ENCODE measurements at places on chromosomes 3 and 15.

- DNase-seq = no peak
Observed at GRCh38 chr15:62209322-62209721, 44.2 kb upstream of the C2CD4B start.

- DNase-seq = no peak
Observed at GRCh38 chr15:42012241-42012640, 8.6 kb downstream of the PLA2G4E start.

DNA sequence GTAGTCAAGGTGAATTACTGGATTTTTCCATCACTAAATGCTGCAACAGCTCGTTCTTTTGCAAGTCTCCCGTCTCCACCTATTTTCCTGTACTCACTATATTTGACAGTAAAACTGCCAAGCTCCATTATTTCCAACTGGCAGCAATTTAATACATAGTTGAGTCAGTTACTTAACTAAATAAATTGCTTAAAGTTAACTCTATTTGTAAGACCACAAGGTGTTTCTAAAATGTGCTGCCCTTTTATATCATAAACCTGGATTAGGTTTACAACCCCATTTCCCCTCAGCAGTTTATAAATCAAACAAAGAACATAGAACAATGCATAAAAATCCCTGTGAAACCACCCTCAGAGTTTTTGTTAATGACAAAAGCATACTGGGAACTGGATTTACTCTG is 211.4 kb upstream of the DPH6 start:
- DNase-seq = no peak

- no peak for DNase-seq
Observed at GRCh38 chr3:156189927-156190326, 69.5 kb downstream of the KCNAB1 start.

DNA sequence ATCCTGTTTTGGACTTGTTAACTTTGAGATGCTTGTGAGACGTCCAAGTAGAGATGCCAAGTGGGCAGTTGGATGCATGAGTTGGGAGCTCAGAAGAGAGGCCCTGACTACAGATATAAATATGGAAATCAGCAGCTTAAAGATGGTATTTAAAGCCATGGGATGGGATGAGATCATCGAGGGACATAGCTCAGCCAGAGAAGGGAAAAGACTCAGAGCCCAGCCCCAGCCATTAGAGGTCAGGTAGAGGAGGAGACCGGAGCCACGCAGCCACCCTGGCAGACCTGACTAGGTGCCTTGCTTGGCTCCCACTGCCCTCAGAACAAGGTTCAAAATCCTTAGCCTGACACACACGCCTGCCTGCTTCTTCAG is 31.1 kb downstream of the ATP2B2 start:
- no peak for DNase-seq

DNA sequence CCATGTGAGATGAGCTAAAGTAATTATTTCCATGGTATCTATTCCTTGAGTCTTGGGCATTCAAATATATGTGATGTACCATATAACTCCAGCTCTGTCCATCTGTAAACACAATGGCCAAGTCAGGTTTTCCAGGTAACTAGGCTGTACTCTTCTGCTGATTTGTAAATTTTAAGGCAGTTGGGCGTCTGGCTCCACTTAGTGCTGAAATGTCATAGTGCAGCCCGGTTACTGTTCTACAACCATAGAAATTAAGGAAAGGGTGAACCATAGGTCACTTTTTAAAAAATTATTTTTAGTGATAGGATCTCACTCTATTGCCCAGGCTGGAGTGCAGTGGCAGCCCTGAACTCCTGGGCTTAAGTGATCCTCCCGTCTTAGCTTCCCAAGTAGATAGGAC is 44.7 kb upstream of the GOLM2 start:
- DNase-seq = no peak

GRCh38 chr3:72033666-72034428 is 248.9 kb upstream of the PROK2 start:
- DNase-seq = no peak

DNA sequence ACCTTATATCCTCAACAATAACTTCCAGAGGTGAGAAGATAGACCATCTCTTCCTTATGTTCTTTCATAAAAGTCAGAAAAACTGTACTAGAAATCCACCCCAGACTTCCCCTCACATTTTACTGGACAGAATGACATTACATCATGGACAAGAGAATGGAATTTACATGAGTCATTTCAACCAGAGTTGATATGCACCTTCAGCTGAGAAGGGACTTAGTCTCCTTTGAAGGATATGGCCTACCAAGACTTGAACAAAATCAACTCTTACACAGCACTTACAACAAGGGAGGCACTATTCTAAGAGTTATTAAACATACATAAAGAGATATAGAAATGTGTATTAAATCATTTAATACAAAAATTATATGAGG is 380.0 kb upstream of the DPH6 start:
- no peak for DNase-seq

DNA sequence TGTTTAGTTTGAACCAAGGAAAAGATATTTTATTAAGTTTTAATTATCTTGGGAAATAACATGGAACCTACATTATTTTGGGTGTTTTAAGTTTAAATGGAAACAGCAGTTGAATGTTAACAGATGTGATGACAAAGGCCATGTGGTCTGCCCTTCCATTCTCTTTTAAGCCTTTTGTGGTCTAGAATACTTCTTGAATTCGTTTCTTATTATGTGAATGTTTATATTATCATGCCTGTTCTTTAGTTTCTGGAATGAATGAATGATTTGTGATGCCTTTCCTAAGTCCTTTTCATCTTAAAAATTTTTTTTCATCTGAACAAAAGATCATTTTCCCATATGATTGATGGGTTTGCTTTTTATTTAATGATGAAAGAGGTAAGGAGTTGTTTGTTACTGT is 44.6 kb downstream of the SNRK start:
- no peak for DNase-seq

- no peak for DNase-seq
Observed at GRCh38 chr3:154969366-154969765, 110.8 kb upstream of the MME start.

DNA sequence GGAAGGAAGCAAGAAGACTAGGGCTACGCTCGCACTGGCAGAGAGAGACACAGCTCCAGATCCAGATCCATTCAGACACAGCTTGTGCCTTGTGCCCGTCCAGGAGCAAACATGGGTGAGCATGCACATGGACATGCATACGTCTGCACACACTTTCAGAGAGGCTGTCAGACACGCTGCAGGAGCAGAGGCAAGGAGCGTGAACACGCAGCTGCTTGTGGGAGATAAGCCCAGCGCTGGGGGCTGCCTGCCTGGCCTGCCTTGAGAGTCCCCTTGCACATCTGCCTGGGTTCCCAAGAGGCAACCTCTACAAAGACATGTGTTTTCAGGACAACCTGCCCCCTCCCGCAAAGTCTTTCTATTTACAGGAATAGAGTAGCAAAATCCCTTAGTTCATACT is 13.6 kb upstream of the BAHD1 start:
- no peak for DNase-seq

DNA sequence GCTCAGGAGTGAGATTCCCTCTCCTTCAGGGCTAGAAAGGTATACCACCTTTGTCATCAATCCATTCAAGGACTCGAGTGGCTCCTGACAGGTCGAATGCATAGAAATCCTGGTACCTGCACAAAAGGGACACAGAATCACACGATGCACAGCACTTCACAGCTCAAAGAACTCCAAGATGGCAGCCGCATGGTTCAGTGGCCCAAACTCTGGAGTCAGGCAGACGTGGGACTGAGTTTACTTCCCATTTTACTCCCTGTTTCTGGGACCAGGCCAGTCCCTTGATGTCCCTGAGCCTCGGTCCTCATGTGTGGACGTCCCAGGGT is 536 bp downstream of the WDR73 start:
- DNase-seq = no peak

DNA sequence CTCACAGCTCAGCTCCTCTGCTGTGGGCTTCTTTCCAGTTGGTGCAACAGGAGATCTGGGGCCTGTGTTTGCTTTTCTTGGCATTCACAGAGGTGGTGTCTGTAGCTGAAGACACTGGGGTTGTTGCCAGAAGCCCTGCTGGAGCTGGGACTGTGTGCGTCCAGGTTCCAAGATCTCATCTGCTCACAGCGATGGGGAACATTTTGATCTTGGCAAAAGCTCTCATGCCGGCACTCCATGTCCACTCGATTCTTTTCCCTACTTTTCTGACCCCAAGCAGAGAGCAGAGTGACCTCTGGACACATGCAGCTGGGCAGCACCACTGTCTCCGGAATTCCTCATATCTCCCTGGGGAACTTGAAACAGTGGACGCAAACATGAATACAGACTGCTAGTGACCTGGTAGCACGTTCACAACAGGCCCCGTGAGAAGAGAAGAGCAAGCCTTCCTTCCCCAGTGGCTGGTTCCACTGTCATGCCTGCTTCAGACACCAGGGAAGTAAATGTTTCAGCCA is 36.1 kb upstream of the MECOM start:
- DNase-seq = no peak

GRCh38 chr15:59199626-59200465 is 6.8 kb upstream of the LDHAL6B start:
- DNase-seq = no peak

DNA sequence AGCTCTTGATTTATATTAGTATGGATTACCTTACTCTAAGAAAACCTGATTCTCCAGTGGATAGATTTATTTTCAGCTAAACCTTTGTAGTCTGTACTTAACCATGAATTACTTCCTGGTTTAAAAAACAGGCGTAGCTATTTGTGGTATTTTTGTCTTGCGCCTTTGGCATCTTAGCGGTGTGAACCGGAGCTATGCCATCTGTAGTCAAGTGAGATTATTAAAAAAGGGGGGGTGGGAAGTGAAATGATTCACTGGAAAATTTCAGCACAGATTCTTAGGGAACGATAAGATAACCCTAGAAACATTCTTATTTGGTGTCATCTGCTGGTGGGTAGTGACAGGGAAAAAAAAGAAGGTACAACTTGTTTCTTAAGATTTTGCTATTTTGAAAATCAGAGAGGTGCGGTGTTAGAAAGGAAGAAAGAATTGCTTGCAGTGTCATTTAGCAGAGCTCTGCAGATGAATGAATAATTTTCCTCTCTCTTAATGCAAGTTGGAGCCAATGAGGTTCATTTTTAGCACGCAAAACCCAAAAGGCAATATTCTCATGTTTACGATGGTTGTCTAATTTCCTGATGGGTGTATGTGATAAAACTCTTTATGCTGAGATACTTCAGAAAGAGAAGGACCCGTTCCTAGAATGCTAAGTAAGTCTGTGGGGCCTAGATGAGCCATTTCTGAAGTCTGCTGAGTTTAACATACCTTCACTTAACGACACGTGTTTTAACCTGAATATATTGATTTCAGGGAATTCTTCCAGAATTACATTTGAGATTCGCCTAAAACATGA is 44.0 kb downstream of the PSMD6 start:
- DNase-seq = no peak

DNA sequence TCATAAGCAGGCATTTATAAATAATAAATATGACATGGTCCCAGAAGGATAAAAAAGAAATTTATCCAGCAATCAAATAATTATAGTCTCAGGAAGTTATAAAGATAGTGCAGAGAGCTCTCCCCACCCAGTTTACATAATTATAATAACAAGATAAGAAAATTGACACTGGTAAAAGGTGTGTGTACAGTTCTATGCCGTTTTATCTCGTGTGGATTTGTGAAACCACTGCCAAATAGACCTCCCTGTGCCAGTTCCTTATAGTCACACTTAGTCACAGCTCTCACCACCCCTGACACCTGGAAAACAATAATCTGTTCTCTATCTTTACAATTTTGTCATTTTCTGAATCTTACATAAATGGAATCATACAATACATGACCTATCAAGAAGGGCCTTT is 320.1 kb downstream of the KBTBD8 start:
- DNase-seq = no peak

- DNase-seq = no peak
Observed at GRCh38 chr3:7744850-7745249, 756.8 kb upstream of the LMCD1 start.

DNA sequence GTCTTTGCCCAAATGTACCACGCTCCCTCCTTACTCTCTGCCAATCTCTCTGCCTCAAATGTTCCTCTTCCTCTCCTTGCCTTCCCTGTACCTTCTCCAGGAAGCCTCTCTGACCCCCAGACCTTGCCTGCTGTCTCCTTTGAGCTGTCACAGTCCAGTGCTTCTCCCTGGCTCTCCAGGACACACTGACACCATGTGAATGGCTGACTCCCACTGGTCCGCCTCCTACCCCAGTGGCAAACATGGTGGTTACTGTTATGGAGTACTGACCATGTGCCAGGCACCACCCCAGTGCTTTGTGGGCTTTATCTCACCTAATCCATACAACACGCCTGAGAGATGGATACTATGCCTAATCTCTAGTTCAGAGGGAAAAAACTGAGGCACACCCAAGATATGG is 141.9 kb downstream of the TPRA1 start:
- DNase-seq = no peak

GRCh38 chr15:74146277-74146800 is 16.0 kb downstream of the ISLR2 start:
- DNase-seq = no peak

- no peak for DNase-seq
Observed at GRCh38 chr3:135311699-135312098, 516.6 kb downstream of the EPHB1 start.

DNA sequence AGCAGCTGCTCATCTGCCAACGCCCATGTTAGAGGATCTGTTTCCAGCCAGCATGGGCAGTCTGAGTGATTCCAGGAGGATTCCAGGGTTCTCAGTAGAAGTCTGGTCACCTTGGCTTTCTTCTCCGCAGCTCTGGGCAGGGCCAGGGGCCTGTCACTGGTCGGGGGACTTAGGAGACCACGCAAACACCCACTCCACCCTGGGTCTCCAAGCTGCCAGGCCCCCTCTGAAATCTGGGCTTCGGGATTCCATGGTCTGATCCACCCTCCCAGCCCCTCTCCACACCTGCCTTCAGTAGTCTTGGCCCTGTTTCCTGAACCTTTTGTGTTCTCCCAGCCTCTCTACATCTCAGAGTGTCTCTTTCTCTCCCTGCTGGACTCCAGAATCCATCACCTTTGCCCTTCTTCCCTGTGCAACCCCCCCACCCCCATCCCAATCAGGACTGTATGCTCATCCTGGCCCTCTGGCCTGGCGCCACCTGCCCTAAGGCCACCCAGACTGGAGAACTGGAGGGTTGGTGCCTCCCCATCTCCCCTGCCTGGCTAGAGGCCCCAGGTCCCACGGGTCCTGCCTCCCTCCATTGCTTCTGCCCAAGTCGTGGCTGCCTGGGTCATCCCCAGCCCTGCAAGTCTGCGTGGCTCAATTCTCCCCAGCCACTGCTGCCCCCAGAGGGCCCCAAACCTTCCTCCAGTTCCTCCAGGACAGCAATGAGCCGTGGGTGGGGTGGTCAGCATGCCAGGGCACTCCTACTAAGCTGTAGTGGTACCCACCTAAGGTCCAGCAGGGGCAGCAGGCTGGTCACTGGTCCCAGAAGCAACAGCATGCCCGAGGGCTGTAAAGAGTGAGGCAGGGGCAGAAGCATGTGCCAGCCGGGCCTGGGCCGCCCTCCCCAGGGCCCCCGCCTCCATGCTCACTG is 102.8 kb downstream of the TBC1D2B start:
- no peak for DNase-seq

DNA sequence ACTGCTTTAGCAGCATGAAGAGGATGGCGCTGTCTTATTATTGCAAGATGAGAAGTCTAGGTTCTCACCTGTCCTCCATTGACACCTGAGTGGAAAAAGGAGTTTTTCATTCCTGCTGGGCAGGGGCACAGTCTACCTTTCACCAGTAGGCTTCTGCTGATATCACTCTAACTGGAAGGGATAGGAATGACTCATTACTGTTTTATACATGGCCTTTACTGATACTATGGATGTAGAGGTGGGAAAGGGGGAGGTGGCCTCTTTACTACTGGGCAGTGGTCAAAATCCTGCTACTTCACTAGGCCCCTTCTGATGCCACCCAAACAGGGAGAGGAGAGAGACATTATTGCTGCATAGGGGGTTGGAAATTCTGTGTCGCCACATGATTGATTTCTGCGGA is 97.8 kb downstream of the BBX start:
- DNase-seq = no peak

GRCh38 chr3:129441782-129442181 is 1.8 kb downstream of the IFT122 start:
- DNase-seq = no peak

Data from NCI-H1048 (cell line).